Epithelial cell of proximal tubule (primary cell): ENCODE measurements at places on chromosomes 3 and 15. TPM values are rescaled to one million over a fixed set of nuclear protein-coding genes. Genes with fewer than 3 reads are reported as not detected.

DNA sequence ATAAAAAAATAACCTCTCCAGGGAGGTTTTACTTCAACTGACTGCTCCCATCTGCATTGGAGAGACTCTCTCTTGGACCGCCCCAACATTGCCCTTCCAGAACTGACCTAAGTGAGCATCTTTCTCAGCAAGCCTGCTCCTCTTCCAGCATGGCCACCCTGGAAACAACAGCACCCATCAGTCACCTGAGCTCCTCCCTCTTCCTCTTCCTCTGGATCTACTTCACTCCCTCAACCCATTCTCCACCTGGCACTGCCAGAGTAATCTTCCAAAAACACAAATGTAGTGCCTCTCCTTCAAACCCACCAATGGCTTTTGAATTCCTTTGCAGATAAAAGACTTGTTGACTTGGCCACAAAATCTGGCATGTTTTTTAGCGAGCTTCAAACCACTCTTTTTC is 128.8 kb upstream of the NR2F2 start:
- no peak for DNase-seq

- no peak for DNase-seq
Observed at GRCh38 chr3:105790534-105790933, 78.3 kb downstream of the CBLB start.

DNA sequence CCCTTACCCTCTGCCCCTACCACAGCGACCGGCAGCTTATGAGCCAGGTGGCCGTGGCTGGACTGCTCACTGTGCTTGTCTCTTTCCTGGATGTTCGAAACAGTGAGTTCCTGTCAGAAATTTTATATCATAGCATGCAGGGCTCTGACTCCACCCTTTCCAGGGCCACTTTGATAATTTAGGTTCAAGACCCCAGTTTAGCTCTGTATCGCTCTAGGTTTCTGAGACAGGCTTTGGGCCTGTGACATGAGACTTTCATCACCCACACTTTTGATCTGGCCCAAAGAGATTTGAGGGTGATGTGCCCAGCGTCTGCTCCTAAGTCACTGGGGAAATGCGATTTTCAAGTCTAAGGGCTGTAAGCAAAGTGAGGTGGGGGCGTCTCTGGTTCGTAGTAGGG is 6.5 kb upstream of the EIF4G1 start:
- DNase-seq = no peak

DNA sequence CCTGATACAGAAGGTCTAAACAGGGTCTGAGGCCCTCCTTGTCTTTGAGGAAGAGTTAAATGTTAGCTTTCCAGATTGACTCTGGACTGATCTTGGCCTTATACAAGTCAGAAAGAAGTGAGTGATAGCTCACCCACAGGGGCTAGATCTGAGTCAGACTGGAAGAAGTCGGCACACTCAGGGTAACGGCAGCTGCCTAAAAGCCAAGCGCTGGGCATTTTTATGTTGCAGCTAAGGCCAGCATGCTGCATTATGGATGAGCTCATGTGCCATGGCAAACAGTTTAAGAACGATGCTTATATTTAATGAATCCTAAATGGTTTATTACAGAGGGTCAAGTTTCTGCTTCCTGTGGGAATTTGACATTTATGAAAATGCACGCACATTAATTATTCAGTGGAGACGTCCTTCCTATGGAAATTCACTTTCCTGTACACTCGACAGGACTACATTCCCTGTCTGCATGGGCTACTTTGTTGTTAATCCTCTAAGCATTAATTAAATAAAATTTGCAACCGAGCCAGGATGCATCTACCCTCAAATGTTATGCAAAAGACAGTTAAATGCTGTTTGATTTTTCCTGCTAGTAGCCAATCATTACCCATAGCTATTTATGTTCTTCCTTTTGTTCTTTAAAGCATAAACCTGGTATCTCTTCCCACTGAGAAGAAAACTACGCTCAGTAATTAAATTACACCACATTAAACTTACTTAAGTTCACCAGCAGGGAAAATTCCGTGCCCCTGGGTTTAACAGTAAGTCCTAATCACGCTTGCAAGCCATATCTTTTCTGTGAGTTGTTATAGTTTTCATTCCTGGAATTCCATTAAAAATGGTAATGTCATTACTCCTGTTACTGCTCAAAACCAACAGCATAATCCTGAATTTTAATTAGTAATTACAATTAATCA is 762.7 kb upstream of the CFAP20DC start:
- no peak for DNase-seq

DPPA2 gene
- not detected in 2 replicates for total RNA-seq

DNA sequence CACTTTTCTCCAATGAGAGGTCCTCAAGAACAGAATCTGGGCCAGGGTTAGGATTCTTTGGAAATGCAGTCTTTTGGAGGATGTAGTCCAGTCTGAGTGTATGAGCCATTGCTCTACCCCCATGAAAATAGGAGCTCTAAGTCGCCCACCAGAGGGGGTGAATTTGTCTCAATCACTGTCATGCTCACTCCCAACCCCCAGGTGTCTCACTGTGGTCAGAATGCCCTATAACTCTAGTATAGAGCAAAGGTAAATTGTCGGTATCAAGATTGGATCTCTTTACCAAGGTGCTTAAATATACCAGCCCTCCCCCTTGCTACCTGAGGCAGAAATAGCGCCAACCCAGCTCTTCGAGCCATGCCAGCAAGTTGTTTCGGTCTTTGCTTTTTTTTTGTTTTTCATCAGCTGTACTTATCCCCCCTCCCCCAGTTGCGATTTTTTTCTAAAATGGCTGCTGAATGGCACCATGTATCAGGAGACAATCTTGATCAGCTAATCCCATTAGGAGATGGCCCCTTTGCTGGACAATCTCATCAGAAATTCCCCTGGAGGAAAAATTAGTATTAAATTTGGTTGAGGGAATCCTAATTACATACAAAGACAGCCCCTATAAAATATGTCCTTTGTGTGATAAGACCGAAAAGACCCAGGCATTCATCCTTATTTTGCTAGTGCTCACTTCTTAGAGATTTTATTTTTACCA is 130.7 kb downstream of the EBLN2 start:
- DNase-seq = no peak

- DNase-seq = no peak
Observed at GRCh38 chr15:84108728-84109127, 126.8 kb upstream of the GOLGA6L4 start.

HCLS1 gene
- 0.12 and 1.0 TPM in 2 replicates for total RNA-seq

SMCO1 gene
- total RNA-seq = not detected in 2 replicates

GRCh38 chr3:26104851-26105251 is 315.0 kb downstream of the OXSM start:
- DNase-seq = no peak

DNA sequence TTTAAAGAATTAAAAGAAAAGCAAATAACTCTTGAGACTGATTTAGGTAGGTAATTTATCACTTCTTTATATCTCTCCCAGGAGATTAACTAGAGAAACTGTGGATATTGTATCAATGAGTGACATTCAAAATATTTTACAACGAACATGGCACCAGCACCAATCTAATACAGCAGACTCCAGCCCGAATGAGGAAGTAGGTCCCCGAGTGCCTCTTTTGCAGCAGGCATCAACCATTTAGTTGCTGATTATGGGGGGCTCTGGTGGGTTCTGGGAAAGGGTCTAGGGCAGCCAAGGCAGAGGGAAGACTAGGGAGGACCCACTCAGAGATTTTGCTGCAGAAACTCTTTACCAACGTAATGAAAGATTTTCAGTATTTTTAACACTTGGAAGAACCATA is 31.7 kb upstream of the TTC14 start:
- no peak for DNase-seq

- DNase-seq = no peak
Observed at GRCh38 chr3:122985539-122985938, 42.0 kb downstream of the SEMA5B start.

RSRC1 gene
- total RNA-seq = 32.7 and 45.6 TPM in 2 replicates

- DNase-seq = no peak
Observed at GRCh38 chr15:65927545-65927944, 58.3 kb downstream of the RAB11A start.

DNA sequence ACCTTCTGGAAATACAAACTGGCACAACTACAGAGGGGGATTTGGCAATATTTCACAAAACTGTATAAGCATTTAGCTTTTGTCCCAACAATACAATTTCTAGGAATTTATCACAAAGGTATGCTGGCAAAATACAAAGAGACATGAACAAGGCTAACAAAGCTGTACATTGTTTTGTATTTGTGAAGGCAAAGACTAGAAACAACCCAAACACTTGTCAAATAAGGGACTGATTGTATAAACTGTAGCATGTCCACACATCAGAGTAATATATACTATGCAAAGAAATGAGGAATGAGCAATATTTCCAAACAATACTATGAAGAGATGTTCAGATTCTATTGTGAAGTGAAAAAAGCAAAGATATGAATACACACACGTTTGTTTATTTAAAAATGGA is 26.4 kb downstream of the CP start:
- no peak for DNase-seq

KLHL40 gene
- total RNA-seq = not detected in 2 replicates

GRCh38 chr15:62497356-62497755 is 332.3 kb upstream of the C2CD4B start:
- no peak for DNase-seq

GRCh38 chr15:35562641-35563040 is 16.7 kb upstream of the DPH6 start:
- DNase-seq = no peak

IL16 gene
- 0.12 TPM in 1 of 2 replicates, not detected in the other for total RNA-seq

CLDND1 gene
- 107 and 167 TPM in 2 replicates for total RNA-seq

GRCh38 chr15:83289160-83289559 is 4.7 kb upstream of the BNC1 start:
- no peak for DNase-seq

GRCh38 chr3:53067567-53067966 is 21.7 kb upstream of the SFMBT1 start:
- no peak for DNase-seq

NANOGP8 gene
- total RNA-seq = not detected in 2 replicates

CPLX3 gene
- not detected in 2 replicates for total RNA-seq

DNA sequence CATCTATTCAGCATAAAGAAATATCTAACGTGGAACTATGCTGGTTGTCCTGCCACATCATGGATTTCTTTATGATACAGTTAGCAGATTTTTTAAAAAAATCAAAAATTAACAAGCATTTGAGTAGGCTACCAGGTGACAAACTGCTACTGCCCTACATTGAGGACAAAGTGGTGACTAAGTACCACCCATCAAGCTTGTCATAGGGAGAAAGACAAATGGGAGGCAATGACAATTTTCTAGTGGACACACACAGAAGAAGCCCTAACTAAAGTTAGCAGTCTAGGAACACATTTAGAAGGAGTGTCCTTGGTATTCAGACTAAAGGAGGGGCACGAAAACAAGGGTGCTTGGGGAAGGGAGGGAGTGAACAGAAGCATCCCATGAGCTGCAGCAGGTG is 131.2 kb downstream of the TBL1XR1 start:
- DNase-seq = no peak

- DNase-seq = no peak
Observed at GRCh38 chr15:98626153-98626552, 22.2 kb upstream of the IGF1R start.

GRCh38 chr15:75107516-75107907 is 84.1 kb downstream of the PPCDC start:
- DNase-seq = no peak

LRRK1 gene
- 8.1 and 8.8 TPM in 2 replicates for total RNA-seq

DNA sequence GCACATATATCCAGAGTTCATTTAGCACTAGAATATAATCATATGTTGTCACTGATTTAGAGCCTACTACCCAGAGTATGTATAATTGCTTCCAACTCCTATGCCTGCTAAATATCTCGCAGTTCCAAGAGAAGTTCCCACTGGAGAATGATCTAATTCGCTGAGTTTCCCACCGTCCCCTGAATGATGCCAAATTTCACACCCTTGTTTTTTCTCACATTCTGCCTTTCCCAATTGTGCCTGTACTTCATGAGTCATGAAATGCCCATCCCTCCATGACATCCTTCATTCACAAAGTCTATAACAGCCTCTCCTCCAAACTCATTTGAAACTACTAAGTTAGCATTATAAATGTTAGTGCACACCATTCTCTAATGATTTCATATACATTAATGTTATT is 177.2 kb downstream of the CBLB start:
- no peak for DNase-seq

CKMT1B gene
- 2.9 and 4.3 TPM in 2 replicates for total RNA-seq

- no peak for DNase-seq
Observed at GRCh38 chr3:20310629-20311028, 124.6 kb upstream of the SGO1 start.

SLC9C1 gene
- total RNA-seq = not detected in 2 replicates

CA12 gene
- total RNA-seq = 6.3 and 19.7 TPM in 2 replicates

DNA sequence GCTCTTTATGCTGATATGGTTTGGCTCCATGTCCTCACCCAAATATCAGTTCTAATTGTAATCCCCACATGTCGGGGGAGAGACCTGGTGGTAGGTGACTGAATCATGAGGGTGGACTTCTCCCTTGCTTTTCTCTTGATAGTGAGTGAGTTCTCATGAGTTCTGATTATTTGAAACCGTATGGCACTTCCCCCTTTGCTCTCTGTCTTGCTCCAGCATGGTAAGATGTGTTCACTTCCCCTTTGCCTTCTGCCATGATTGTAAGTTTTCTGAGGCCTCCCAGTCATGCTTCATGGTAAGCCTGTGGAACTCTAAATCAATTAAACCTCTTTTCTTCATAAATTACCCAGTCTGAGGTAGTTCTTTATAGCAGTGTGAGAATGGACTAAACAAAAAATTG is 107.6 kb downstream of the IMPG2 start:
- no peak for DNase-seq

REC114 gene
- total RNA-seq = not detected in 2 replicates

- no peak for DNase-seq
Observed at GRCh38 chr3:129518038-129518561, 10.3 kb upstream of the RHO start.

CAND2 gene
- total RNA-seq = 5.9 and 6.1 TPM in 2 replicates

DNA sequence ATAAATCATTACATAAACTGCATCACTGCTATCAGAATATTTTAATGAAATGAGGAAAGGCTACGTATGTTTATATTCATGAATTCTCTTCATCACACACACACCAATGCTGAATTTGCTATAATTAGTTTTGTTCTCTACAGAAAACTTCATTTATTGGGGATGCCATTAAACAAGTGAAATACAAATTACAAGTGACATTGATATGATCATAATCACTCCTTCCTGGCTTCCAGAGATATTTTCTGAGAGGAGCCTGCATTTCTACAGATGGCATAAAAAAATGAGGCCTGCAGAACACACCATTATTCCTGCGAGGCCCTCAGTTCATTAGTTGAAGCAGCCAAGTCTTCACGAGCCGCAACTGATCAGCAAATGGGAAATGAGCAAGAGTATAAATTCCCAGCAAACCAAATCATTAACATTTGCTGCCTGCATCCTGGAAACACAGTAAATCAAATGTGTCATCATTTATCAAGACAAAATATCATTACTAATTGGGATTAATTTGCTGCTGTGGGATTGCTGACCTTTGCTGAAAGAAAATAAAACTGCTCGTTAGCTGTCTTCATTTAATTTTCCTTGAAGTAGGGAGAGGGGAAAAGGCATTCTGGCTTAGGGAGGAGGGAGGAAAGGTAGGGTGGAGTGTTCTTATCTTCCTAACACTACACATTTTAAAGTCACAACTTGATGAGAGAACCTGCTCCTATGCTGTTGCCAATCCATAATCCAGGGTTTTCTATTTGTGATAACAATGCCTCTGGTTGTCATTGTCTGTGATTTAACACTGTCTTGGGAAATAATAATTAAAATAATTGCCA is 921.9 kb downstream of the SQOR start:
- no peak for DNase-seq

GRCh38 chr3:61199843-61200242 is 51.4 kb downstream of the FHIT start:
- DNase-seq = no peak

- DNase-seq = no peak
Observed at GRCh38 chr3:194005930-194006501, 129.9 kb upstream of the HES1 start.
